ENCODE measurements at places on chromosomes 3 and 15.
A peak's percentile ranks its signal among the peaks of the same experiment; 100 is the strongest.

DNA sequence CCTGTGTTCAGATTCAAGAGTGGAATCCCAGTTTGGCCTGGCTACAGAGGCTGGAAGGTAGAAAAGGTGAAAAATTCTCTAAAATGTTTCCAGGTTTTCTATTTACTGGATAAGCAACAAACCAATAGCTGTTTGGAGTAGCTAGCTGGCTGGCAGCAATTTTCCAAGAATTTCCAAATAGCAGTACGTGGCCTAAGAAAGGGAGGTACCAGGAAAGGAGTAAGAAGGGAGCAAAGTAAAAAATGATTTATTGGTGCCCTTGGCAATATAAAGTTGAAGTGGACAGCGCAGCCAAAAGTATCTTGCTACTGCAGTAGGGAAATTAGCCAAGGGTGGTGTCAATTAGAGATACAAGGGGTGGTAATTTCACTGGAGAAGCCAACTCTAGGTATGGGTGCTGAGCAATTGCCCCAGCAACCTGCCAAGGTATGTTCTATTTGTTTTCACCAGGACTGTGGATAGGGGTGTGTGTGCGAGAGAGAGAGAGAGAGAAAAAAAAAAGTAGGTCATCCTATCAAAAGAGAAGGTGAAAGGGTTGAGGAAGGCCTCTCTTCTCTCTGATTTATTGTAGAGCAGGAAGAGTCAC lies 40.8 kb upstream of the THBS1 start:
- no peak for DNase-seq

GRCh38 chr15:60469893-60470641 lies 8.9 kb downstream of the ICE2 start:
- DNase-seq, result no peak

DNA sequence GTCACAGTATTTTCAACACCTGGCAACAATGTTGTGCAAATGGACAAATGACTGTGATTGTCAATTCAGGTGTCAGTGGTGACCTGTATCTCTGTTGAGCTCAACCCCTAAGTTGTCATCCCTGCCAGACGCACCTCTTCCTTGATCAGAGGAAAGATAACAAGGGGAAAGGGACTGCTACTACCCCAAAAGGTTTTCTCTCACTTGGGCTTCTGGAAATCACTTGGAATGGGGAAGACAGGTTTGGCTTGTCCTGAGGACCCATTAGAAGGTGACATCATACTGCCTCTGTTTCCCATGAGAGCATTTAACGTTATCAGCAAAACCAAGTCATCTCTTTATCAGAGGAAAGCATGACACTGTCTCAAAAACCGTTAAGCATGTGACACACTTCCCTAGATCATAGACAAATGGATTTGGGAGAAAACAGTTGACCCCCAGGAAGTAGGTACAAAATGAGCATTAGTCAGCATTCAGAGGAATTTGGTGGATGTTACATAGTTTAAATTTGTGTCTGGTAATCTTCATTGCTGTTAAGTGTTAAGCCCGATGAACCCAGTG lies 769.5 kb downstream of the GRM7 start:
- DNase-seq, result no peak

- DNase-seq, result no peak
Observed at GRCh38 chr15:49990835-49991545, 128.0 kb downstream of the ATP8B4 start.

- no peak for DNase-seq
Observed at GRCh38 chr3:17033516-17034168, 148.9 kb downstream of the PLCL2 start.

DNA sequence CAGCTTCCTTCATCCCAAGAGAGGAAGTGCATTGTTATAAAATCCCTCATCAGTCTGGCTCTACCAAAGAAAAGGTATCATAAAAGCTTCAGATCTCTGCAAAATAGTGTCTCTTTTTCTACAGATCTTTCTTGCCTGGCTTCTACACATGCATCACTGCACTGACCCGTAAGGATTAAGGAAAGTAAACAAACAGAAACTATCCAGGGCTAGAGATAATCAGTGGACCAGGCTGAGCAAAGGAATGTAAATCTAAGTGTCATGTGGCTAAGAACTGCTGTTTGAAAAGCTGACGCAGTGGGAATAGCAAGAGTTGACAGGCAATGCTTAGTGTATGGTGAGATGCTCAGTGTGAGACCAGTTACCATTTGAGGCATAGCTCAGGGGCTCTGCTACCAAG lies 339.7 kb downstream of the IL5RA start:
- no peak for DNase-seq

DNA sequence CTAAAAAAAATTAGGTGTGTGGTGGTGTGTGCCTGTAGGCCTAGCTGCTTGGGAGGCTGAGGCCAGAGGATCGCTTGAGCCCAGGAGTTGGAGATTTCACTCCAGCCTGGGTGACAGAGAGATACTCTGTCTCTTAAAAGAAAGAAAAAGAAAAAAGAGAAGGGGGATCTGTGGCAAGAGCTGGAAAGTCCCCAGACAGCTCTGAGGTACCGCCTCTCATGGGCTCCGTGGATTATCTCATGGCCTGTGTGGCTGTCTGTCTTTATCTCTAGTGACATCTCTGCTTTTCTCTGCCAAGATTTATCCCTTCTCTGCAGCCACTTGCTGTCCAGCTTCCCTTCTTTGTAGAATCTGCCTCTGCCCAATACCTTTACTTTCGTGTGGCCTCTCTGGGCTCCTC lies 5.7 kb downstream of the EXOSC7 start:
- peak; percentile 19 for DNase-seq

GRCh38 chr15:67199881-67200763 lies 54.3 kb downstream of the AAGAB start:
- no peak for DNase-seq

DNA sequence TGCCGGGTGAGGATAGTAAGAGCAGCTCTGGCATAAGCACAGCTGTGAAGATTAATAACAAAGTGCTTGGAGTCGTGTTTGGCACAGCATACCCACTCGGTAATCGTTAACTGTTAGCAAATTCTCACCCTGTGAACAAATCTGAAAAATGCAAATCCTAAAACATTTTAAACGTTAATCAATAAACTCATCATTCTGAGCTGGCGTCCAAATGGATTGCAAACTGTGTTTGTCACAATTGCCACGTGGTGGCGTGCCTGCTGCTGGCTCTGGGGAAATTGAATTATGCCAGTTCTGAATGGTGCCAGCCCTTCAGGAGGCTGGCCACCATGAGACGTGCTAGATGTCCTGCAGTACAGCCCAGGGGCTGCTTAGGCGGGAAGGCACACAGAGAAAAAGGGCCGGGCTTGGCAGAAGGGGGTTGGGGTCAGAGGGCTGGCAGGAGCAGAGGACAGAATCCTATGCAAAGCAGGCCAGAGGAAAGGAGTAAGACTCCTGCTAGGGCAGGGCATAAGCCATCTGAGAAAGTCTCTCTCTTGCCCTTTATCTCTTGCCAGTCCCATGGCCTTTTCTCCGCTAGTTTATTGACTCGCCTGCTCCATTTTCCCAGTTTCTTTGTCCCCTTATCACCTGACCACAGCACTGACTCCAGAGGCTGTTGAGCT lies 22.1 kb upstream of the POLG start:
- peak; percentile 20 for DNase-seq

DNA sequence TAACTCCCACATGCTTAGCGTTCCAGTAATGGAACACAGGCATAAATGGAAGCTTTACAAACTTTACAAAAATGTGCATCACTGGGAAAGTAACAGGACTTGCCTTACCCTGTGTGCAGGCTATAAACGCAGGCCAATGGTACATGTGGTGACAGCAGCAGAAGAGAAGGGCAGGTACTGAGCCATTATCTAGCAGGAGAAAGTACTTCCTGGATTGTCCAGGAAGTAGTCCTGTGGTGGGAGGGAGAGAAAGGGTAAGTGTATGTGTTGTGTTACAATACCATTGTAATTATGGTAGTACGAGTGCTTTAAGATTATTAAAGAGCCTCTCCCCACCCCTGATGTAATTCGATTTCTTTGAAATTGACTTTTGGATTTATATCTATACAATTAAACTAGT lies 5.3 kb downstream of the ATP1B3 start:
- no peak for DNase-seq

DNA sequence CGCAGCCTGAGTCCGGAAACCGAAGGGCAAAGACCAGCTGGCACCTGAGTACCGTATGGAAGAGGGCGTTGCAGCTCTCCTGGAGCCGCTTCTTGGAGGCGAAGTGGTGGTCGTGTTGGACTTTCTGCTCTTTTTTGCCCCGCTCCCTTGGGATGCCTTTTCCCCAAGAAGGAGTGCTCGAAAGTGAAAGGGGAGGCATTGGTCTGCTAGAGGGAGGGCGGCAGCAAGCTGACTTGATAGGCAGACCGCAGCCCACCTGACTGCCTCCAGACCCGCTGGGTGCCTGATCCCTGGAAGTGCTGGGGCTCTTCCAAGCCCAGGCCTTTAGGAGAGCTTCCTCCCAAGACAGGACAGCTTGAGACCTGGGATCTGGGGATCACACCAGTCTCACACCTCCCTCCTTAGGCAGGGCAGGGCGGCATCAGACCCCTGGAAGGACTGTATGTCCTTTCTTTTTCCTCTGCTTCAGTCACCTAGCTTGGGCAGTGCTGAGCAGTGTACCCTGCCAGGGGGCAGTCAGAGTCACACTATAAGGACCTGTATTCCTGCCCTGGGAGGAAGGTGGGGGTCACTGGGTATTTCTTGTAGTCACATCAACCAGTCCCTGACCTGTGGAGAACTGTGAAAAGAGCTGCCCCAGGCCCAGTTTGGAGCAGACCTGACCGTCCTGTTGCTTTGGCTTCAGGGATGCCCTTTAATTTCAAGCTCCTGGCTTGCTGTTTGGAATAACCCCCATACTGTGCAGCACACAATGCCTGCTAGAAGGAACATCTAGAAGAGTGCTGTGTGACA lies 2.1 kb downstream of the ACVR2B start:
- DNase-seq, result no peak
